ENCODE measurements at places on chromosomes 4 and X.

GRCh38 chr4:154573190-154573870 lies 10.5 kb downstream of the FGB start:
- DNase-seq: no peak

DNA sequence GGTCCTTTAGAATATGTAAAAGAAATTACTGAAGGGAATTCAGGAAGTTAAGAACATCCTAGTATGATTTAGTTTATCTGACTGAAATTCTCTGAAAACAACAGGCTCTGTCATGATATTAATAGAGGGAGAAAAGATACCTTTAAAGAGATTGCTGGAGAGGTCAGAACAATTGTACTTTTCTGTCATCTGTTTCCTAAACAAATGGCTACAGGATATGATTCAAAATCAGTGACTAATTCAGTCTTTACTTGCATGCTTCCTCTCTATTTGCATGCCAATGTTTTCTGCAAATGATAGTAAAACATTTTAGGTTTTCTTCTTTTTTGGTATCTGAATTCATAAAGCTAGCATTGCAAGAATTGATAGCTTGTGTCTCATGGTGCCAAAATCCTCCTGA lies 616.7 kb upstream of the PCDH7 start:
- DNase-seq: no peak

DNA sequence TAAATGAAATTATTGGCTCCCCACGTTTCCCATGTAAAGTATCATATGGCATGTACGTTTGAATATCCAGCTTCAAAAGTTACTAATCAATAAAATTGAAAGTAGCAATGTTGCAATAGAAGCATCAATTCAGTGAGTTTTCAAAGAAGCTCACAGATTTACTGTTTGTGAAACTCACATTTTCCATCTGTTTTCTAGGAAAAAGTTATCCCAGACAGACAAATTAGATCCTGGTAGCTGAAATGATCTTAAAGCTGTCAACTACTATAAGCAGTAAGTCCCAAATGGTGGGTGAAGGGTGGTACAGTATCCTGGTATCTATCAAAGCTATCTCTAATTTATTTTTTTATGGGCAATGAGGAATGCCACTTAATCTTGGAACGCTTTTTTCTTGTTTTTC lies 60.7 kb upstream of the MXRA5 start:
- no peak for DNase-seq

GRCh38 chr4:146273204-146273901 lies 59.0 kb downstream of the REELD1 start:
- DNase-seq: no peak

DNA sequence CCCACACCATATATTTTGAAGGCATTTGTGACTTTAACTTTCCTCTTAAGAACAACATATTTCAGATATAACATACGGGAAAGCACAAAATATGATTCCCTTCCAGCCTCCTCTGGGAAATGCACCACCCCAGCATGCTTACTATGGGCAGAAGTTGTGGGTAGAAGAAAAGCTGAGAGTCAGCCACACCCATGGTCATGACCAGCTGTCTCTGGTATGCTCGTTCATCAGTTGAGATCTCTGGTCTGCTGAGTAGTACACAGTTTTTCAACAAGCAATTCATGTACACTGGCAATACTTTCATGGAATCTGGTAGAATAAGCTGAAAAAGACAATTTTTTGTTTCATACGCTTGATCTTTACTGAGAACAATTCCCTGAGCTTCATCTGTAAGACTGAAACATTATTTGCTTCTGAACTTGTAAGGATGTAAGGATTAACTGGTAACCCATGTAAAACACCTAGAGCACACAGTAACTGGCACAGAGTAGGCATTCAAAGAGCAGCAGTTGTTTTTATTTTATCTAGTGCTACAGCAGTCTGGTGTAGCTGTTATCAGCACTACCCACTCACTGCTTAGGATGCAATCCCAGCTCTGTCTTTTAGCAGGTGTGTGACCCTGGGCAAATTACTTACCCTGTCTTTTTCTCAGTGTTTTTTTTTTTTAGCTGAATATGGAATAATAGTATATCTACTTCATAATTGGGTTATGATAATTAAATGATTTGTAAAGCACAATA lies 47.6 kb downstream of the METTL14 start:
- DNase-seq: no peak

GRCh38 chr4:95714571-95714970 lies 125.3 kb upstream of the PDHA2 start:
- DNase-seq: no peak

DNA sequence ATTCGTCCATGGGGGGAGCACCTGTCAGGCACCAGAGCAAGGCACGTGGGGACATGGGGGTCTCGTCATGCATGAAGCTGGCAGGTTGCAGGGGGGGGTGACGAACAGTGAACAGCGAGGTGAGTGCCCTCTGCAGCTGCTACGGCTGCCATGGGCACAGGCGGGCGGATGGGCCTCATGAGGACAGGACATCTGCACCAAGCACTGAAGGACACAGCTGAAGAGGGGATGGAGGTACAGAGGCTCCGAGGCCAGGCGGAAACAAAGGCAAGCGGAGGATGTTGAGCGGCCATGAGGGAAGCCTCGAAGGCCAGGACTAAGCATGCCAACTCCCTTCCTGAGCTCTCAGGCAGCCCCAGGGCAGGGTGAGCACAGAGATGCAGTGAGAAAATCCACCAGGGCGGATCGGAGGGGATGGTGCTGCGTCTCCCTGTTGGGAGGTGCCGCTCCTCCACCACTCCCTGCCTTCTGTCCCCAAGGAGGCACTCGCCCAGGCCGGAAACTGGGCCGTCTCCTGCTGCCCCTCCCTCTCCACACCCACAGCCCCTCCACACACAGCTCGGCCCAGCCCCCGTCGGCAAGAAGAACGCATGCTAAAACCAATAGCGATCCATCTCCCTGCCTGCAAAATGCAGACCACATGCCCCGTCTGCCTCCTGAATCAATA lies 24.6 kb downstream of the ABLIM2 start:
- DNase-seq: no peak

DNA sequence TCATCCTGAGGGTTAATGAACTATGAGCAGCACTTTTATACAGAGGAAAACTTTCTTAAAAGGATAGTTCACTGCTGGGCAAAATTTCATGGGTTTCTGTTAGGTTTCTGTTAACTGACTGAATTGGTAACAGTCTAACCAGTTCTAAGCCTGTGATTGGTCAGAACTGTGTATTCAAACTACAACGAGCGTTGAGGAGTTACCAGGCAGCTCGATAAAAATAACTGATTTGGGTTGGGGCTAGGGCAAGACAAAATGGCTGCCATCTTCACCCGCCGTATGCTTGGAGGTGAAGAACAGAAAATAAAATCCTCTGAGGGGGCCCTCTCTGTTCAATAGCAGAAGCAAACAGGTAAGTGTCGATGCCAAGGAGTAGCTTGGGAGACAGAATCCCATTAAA lies 22.0 kb downstream of the FAM133A start:
- no peak for DNase-seq
